ENCODE measurements at places on chromosomes 2 and 18.

GRCh38 chr18:51655327-51655698 lies 457.8 kb upstream of the MEX3C start:
- DNase-seq, result no peak

GRCh38 chr2:234420408-234420807 lies 76.5 kb downstream of the ARL4C start:
- no peak for DNase-seq

DNA sequence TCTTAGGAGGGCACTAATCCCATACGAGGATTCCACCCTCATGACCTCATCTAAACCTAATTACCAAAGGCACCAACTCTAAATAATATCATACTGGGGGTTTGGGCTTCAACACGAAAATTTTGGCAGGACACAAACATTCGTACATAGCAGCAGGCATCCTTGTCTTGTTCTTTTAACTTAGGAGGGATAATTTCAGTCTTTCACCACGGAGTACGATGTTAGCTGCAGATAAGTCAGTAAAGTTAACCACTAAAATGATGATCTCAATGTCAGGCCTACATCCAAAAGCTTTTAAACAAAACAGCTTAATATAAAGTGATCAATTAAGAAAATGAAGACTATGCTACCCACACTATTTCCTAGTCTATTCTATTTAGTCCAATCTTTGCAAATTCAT lies 74.9 kb downstream of the ID2 start:
- DNase-seq, result no peak

DNA sequence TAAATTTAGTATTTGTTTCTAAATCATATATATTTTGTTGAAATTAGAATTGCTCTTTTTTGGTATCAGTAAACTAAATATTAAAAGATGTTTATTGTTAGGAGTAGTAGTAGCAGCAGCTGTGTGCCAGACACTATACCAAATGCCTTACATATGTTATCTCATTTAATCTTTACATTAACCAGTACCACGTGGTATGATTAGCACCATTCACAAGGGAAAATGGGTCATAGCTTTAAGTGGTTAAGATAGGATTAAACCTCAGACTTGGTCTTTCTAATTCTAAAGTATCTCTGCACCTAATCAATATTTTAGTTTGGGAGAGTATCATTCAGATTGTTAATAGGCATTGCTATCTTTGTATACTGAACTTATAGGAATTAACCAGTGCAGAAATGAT lies 29.0 kb downstream of the PSMD14 start:
- DNase-seq, result no peak

DNA sequence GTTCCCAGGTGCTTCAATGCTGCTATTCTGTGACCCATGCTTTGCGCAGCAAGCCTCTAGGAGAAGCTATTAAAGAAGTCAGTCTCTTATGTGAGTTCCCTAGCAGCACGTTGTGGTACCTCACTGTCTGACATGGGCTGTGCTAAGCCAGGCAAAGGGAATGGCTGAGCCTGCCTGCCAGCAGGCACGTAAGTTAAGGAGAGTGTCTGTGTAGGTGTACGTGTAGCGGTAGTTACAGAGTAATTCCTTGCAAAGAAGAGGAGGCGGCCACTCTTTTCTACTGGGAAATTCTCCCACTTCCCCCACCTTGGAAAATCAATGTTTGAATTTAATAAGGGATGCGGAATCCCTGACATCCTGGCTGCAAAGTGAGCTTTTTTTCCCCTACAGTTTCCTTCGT lies 123.5 kb upstream of the LYPD1 start:
- DNase-seq, result no peak

- no peak for DNase-seq
These were observed 1071.9 kb upstream of the CHAC2 start for GRCh38 chr2:52695731-52696130.

GRCh38 chr2:109284826-109285225 lies 155.8 kb downstream of the SH3RF3 start:
- no peak for DNase-seq

- no peak for DNase-seq
These were observed 119.4 kb downstream of the GREB1L start for GRCh38 chr18:21361307-21361880.

DNA sequence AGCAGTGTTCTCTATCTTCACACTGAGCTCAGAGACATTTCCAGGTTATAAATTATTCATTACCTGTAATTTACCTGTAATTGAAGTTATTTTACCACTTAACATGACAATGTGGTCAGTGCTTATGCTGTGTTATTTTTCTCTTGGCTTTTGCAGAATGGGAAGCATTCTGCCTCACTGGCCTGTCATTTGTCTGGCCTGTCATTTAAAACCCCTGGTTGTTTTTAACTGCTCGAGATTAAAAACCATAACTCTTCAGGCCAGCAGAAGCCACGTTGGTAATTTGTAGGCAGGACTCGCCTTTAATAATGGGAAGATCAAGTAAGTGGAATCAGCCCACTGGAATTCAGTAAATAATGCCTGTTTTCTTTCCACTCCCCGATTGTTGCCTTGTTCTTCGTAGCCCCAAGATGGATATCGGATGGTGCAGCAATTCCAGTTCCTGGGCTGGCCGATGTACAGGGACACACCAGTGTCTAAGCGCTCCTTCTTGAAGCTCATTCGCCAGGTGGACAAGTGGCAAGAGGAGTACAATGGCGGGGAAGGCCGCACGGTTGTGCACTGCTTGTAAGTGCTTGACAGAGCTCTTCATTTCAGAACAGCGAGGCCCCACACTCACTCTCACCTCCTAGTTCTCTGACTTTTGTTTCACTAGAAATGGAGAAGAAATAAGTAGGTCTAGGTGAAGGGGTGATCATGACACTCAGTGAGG lies 222.4 kb upstream of the RAB12 start:
- no peak for DNase-seq

- DNase-seq, result no peak
These were observed 123.8 kb upstream of the ID2 start for GRCh38 chr2:8558096-8558495.

- no peak for DNase-seq
These were observed 16.7 kb upstream of the GTF2A1L start for GRCh38 chr2:48600917-48601316.

DNA sequence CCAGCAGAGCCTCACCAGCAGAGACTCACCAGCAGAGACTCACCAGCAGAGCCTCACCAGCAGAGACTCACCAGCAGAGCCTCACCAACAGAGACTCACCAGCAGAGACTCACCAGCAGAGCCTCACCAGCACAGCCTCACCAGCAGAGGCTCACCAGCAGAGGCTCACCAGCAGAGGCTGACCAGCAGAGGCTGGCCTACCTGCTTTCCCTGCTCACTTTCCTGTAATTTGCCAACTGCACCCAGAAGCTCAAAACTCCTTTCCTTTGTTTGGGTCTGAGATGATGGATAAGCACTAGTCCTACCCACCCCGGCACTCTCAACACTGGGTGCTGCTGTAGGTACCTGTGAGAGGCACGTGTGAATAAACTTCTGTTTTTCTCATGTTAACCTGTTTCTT lies 36.4 kb upstream of the PXDN start:
- DNase-seq, result no peak

GRCh38 chr2:81403508-81403907 lies 1099.0 kb upstream of the LRRTM1 start:
- no peak for DNase-seq

DNA sequence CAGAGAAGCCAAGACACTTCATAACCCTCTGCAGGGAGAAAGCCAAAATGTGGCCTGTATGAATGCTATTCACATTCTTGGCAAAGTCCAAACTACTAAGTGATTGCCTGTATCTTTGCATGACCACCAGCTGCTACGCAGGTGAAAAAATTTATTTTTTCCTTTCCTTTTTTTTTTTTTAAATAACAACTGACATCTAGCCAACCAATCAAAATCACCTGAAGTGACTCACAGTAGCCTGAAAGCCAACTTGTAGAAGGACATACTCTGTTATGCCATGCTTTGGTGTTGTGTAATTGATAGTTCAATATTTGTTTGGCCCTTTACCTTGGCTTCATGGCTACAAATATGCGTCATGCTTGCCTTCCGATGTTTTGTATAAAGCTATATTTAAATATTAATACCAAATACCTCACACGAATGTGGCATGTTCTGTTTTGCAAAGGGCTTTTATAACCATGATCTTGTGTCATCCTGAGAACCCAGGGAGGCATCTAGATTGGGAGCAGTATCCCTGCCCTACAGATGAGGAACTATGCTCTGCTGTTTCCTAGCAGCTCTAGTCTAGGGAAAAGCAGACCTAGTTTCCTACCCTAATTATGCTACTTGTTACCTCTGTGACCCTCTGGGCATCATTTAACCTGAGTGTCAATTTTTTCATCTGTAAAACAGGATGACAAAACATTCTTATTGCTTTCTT lies 102.1 kb downstream of the MYOM1 start:
- DNase-seq, result no peak

DNA sequence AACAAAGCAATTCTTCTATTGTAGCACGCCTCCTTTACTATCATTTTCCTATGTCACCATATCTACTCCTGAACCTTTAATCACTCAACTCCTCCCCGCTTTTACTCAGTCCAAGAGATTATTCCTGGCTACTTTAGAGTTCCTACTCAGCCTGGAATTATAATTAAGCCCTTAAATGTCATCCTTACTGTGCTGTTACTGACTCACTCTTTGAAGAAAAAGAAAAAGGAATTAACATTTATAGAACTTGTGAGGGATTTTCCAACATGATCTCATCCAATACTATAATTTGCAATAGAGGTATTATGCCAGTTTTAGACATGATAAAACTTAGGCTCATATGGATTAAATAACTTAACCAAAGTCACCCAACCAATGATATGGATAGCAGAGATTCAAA lies 61.7 kb downstream of the CCDC88A start:
- no peak for DNase-seq

DNA sequence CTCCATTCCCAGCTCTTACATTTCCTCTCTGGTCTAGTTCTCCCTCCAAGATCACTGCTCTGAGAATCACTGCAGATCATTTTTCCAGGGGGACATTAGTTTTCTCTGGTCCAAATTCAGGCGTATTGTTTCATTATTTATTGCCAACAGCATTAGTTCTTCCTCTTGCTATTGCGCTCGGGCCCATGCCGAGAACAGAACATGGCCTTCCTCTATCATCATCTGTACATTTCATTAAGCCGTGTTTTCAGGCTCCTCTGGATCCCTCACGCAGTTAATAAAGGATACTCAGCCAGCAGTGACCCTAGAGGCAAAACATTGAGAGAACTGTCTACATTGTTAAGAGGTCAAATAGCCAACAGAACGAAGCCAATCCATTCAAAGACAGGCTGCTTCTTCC lies 63.9 kb downstream of the CCBE1 start:
- no peak for DNase-seq

DNA sequence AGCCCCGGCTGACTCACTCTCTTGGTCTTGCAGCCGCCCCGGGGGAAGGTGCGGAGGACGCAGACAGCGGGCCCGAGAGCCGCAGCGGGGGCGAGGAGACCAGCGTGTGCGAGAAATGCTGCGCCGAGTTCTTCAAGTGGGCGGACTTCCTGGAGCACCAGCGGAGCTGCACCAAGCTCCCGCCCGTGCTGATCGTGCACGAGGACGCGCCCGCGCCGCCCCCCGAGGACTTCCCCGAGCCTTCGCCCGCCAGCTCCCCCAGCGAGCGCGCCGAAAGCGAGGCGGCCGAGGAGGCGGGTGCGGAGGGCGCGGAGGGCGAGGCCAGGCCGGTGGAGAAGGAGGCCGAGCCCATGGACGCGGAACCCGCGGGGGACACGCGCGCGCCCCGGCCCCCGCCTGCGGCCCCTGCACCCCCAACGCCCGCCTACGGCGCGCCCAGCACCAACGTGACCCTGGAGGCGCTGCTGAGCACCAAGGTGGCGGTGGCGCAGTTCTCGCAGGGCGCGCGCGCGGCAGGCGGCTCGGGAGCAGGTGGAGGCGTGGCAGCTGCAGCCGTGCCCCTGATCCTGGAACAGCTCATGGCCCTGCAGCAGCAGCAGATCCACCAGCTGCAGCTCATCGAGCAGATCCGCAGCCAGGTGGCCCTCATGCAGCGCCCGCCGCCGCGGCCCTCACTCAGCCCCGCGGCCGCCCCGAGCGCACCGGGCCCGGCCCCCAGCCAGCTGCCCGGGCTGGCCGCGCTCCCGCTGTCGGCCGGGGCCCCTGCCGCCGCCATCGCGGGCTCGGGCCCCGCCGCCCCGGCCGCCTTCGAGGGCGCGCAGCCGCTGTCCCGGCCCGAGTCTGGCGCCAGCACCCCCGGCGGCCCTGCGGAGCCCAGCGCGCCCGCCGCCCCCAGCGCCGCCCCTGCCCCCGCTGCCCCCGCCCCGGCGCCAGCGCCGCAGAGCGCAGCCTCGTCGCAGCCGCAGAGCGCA lies 12.7 kb downstream of the SALL3 start:
- DNase-seq, result no peak

GRCh38 chr2:158828378-158829164 lies 33.5 kb downstream of the DAPL1 start:
- DNase-seq, result no peak

- DNase-seq, result no peak
These were observed 676 bp downstream of the HOXD11 start for GRCh38 chr2:176107731-176108181.

Data from CD14-positive monocyte (primary cell).